ENCODE measurements at places on chromosomes 6 and 20. TPM values are rescaled to one million over a fixed set of nuclear protein-coding genes. Genes with fewer than 3 reads are reported as not detected.

The B3GALT4 gene
- total RNA-seq: 4.1 TPM

The EFCAB8 gene
- total RNA-seq: 0.55 TPM

The TRIM15 gene
- 0.35 TPM for total RNA-seq

The SLC12A5 gene
- 6.6 TPM for total RNA-seq

The TTPAL gene
- 13.7 TPM for total RNA-seq

The AVP gene
- 0.50 TPM for total RNA-seq

The SAPCD1 gene
- 13.7 TPM for total RNA-seq

The KHDRBS2 gene
- total RNA-seq: 0.76 TPM

The SOX18 gene
- total RNA-seq: 0.81 TPM

The MTCH1 gene
- total RNA-seq: 207 TPM

The SCRT2 gene
- total RNA-seq: 0.14 TPM

The BPI gene
- not detected for total RNA-seq

The SNAP91 gene
- total RNA-seq: 1.2 TPM

The PLA2G7 gene
- 2.4 TPM for total RNA-seq

Data from WTC11 (cell line).